ENCODE measurements at places on chromosomes 4 and X.

DNA sequence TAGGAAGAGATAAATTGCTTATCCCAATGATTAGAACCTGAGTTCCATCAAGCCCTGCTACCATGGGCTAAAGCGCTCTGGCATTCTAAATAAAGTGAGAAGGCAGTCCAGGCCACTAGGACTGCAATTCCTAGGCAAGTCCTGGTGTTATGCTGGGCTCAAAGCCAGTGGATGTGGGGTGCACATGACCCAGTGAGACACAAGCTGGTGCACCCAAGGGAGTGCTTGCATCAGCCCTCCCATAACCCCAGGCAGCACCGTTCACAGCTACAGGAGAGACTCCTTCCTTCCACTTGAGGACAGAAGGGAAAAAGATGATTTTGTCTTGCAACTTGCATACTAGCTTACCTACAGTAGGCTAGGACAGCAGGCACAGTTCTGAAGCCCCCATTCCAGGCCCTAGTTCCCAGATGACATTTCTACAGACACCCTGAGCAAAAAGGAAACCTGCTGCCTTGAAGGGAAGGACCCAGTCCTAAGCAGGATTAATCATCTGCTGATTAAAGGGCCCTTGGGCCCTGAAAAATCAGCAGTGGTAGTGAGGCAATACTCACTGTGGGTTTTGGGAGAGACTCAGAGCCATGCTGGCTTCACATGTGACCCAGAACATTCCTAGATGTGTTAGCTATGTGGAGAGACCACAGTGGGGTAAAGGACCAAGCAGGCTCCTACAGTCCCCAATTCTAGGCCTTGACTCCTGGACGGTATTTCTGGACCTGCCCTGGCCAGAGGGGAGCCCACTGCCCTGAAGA is 77.8 kb downstream of the KLHL13 start:
- no peak for DNase-seq

- no peak for DNase-seq
Measured at GRCh38 chrX:477441-478012, 90.8 kb upstream of the PPP2R3B start.

DNA sequence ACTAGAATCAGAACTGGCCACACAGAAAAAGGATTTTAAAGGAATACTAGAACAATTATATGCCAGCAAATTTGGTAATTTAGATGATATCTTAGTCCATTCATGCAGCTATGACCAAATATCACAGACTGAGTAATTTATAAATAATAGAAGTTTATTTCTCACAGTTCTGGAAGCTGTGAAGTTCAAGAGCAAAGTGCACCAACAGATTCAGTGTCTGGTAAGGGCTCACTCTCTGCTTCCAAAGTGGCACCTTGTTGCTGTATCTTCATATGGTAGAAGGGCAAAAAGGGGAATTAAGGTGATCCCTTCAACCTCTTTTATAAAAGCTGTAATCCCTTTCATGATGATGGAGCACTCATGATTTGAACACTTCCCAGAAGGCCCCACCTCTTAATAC is 20.3 kb downstream of the TNIP2 start:
- DNase-seq = no peak

DNA sequence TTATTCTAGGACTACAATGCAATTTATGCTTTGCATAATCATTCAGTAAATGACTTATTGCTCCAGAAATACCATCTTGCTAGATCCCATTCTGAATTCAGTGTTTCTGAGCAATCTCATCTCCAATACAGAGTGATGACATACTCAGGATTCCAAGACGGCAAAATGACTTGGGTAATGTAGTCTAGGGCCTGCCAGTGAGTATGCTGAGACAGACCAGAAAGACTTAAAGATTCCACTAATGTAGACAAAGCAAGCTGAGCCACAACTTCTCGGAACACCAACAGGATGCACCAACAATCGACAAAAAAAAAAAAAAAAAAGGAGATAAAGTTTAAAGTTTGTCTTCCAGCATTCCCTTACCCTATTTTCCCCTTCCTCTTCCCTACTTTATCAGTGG is 919 bp upstream of the SEC24B start:
- no peak for DNase-seq

- peak; percentile 2 for DNase-seq
Measured at GRCh38 chrX:10677490-10677889, 57.1 kb upstream of the MID1 start.

GRCh38 chr4:89056953-89057398 is at the start of gene FAM13A:
TSS of gene FAM13A (minus strand) at chr4:89057185. CDS start at chr4:89056964, 221 bp downstream.
- peak; percentile 98 for DNase-seq

- DNase-seq = peak; percentile 66
Measured at GRCh38 chr4:84965553-84966381, 723 bp downstream of the WDFY3 start.

- peak; percentile 69 for DNase-seq
Measured at GRCh38 chrX:2828344-2828958, at the start of gene GYG2. TSS of gene GYG2 (plus strand) at chrX:2828930. CDS start at chrX:2830189, 1,259 bp downstream.

GRCh38 chrX:109440475-109440874 is 41.4 kb downstream of the GUCY2F start:
- no peak for DNase-seq

DNA sequence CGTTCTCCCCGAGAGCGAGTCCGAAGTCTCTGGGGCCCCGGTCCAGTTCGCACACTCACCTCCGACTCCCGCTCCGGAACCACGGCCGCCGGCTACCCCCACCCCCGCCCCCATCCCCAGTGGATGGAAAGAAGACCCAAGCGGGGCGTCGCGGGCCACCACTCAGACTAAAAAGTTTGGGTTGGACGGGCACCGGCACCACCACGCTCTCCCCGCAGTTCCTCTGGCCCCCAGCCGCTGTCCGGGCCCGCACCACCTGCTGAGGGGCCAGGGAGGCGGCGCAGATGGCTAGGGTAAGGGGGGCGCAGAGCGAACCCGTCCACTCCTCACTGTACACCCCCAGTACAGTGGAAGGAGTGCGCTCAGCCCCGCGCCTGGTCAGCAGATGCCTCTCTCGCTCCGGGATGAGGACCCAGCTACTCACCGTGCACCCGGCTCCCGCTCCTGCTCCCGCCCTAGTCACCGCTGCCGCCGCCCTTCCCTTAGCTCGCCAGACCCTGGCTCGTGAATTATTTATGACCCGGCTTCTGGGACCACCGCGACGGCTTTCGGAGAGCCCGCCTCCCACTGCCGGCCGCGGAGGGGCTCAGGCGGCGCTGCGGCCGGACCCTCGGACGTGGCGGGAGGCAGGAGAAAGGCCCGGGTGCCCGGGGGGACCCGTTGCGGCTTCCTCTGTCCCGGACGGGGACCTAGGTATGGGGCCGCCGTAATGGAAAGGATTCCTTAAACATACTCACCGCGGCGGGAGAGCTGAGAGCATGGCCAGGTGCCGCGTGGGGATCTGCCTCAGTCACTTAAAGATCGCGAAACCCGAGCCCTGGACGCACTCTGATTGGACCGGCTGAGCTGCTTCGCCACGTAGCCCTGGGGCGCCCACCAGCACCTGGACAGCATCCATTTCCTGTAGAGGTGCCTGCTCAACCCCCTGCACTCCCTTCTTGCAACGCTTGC is at the start of gene PROM1:
Gene PROM1 (minus strand): TSS at position 783 of the 951 bp plus-strand sequence. CDS start 8,117 bp downstream, outside the sequence.
- peak; percentile 83 for DNase-seq

GRCh38 chr4:128427832-128428366 is 140.3 kb upstream of the PGRMC2 start:
- DNase-seq = peak; percentile 77

GRCh38 chr4:144985014-144985413 is 113.0 kb downstream of the ANAPC10 start:
- DNase-seq = no peak

DNA sequence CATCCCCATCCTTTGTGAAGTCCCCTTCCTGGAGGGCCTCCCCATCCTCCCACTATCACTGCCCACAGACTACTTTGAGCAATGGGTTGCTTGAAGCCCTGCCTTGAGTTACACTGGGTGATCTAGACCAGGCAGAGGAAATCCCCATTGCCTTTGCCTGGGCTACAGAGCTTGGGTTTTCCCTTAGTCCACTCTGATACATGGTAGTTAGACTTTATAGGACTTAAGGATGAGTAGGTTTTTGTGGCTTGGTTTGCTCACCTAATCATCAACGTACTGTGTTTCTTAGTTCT is 56.6 kb downstream of the TMEM131L start:
- DNase-seq = no peak

GRCh38 chrX:69082055-69082752 is 83.0 kb downstream of the PJA1 start:
- DNase-seq = no peak

DNA sequence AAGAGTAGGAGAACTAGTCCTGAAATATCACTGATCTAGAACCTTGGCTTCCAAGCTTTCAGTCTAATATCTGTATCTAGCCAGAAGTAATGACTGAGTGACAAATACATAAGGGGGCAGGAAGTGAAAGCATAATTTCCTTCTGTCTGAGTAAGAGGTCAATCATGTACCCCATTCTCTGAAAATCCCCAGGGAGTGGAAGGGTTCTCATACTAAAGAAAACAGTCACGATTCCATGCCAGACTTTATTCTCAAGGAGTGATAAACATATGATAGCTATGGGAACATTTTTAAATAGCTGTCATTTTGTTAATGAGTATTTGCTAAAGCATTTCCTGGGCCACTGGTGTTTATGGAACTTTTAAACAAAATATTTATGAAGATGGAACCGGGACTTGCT is 308.5 kb downstream of the ARHGAP24 start:
- DNase-seq = no peak

- DNase-seq = no peak
Measured at GRCh38 chr4:152860046-152860445, 76.1 kb upstream of the FHDC1 start.

DNA sequence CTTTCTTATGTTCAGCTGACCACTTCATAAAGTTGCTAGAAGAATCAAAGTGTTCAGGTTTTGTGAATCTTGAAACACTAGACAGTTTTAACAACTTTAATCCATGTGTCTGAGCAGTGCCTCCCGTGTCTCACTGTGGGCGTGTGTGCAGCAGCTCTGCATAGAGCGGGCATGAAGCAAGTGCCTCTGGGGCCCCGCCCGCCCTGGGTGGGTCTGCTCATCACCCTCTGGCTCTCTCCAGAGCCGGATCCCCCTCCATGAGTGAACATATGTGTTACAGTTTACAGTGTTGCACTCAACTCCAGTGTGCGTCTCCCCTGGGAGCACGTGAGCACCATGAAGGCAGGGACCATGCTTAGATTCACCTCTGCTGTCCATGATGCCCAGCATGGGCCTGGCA is 37.6 kb upstream of the CRMP1 start:
- no peak for DNase-seq

- peak; percentile 58 for DNase-seq
Measured at GRCh38 chr4:182938205-182938645, 21.0 kb upstream of the DCTD start.

- peak; percentile 98 for DNase-seq
Measured at GRCh38 chr4:139921429-139922184, 232.4 kb downstream of the MAML3 start.

DNA sequence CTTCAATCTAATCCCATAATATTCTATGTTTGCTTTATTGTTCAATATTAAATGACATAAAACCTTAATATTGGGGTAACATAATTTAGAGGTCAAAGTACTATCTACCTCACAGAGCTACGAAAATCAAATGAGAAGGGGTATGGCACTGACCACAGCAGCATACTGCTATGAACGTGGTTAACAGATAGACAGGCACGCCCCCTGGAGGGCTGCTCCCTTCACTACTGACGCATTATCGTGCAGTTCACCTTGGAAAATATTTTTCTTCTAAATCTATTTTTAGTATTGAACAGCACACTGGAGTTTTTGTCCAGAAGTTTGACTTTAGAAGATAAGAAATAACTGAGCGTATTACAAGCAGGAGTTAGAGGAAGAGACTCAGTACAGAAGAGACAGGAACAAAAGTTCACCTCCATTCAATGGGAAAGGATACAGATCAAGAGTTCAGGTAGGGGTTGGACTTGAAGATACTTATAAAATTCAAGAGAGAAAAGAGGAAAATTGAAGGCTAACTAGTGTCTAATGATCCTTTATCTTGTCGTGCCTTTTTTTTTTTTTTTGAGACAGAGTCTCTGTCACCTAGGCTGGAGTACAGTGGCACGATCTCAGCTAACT is 22.7 kb downstream of the MAP9 start:
- DNase-seq = peak; percentile 74

DNA sequence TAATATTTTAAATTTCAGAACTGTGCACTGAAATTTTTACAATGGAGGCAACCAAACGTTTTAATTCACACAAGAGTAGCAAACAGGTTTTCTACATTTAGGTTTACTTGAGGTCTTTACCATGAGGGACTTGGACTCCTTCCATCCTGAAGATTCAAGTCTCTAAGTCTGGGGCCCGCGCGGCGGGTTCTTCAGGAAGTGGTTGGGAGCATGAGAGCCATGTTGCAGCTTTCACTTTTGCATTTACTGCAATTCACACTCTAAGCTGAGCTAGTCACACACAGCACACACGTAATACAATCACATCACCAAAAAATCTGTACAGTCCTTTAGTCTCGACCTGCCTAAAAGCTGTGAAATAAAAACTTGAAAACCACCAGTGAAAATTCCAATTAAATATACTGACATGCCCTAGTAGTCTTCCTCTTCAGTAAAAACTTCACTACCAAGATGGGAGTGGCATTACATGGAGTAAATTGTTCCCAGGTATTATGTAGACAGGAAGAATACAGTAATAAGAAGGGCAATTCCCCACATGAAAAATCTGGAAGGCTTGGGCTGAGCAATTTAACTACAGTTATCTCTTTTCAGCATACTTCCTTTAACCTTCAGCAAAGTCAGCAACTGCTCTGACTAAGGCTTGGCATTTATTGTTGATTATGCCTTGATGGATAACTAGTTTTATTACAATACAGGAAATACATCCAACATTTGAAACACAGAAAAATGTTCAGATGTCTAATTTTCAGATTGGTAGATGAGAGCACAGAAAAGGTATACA is 571.1 kb upstream of the DIPK2B start:
- no peak for DNase-seq

DNA sequence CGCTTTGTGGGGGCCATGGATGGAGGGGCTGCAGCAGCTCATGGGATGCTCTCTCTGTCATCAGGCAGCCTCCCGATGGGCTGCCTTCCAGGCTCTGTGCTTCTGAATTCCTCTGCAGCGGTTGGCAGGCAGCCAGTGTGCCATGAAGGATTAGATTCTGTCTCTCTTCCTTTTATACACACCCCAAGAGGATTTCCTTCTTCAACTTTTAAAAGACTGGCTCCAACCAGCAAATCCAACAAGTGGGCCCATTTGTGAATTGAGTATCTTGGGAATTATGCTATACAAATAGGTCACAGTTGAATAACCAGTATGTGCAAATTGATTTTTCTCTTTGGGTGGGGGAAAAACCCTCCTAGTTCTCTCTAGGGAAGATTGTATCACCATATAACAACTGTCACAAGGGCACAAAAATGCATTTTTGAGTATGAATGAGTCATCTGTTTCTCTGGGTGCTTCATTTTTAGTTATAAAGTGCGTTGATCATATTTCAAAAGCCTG is 96.8 kb upstream of the FAT1 start:
- peak; percentile 14 for DNase-seq

- DNase-seq = no peak
Measured at GRCh38 chrX:16028576-16028975, 94.8 kb upstream of the GRPR start.

- DNase-seq = no peak
Measured at GRCh38 chr4:170339522-170339921, 249.8 kb upstream of the AADAT start.

- no peak for DNase-seq
Measured at GRCh38 chr4:161991811-161992210, 172.0 kb downstream of the FSTL5 start.

GRCh38 chr4:1400831-1401408 is 5.3 kb downstream of the NKX1-1 start:
- no peak for DNase-seq

Measured in NCI-H82 (cell line).